ENCODE measurements at places on chromosomes 2 and 18.

- DNase-seq = no peak
These were observed 143.0 kb downstream of the ZNF516 start for GRCh38 chr18:76351961-76352581.

- no peak for DNase-seq
These were observed 103.3 kb upstream of the NCK2 start for GRCh38 chr2:105641389-105641811.

GRCh38 chr18:77365667-77366066, 116.0 kb downstream of the GALR1 start:
- no peak for DNase-seq

GRCh38 chr2:65458999-65459398, 26.6 kb upstream of the SPRED2 start:
- no peak for DNase-seq

- DNase-seq = no peak
These were observed 38.5 kb downstream of the NCK2 start for GRCh38 chr2:105783151-105783738.

GRCh38 chr2:209044307-209044706, 379.5 kb upstream of the MAP2 start:
- no peak for DNase-seq

GRCh38 chr2:208057108-208057507, 31.8 kb upstream of the PLEKHM3 start:
- DNase-seq = no peak

DNA sequence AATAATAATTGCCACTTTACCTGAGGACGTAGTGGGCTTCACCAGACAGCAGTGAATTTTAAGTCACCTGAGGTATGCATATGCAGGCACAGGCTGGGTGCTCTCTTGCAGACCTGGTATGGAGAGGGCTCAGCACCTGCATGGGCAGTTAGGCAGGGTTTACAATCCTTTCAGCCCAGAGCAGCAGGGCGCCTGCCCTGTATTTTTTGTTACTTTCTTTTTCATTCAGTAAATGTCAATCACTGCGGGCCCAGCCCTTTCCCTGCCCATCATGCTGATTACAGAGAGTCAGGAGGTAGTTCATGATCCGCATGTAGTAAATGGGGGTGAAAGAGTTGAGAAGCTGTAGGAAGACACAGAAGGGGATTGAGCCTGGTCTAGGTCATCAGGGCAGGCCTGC, 147.0 kb upstream of the ALPP start:
- no peak for DNase-seq

DNA sequence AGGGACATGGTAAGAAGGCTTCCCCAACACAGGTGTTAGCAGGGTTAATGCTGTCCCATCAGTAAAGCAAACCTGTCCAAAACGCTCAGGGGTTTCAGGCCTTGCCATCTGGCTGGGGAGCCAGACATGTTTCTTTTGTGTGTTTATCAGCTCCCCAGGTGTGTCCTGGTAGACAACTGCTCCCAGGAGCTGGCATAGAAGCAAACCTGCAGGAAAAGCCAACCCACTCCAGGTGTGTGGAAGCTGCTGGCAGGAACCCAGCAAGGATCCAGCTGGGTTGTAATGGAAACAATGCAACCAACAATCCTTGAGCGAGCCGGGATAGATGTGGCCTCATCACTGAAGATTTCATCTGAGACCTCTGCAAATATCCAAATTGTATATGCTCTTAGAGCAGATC, 123.1 kb downstream of the RAB3GAP1 start:
- DNase-seq = no peak

GRCh38 chr2:201049455-201049854, 22.0 kb downstream of the HYCC2 start:
- no peak for DNase-seq

GRCh38 chr2:216632952-216633615, at the start of gene IGFBP2:
Gene IGFBP2, plus strand, starts transcription at chr2:216633420. Its CDS starts 104 bp downstream, at chr2:216633524.
- no peak for DNase-seq

DNA sequence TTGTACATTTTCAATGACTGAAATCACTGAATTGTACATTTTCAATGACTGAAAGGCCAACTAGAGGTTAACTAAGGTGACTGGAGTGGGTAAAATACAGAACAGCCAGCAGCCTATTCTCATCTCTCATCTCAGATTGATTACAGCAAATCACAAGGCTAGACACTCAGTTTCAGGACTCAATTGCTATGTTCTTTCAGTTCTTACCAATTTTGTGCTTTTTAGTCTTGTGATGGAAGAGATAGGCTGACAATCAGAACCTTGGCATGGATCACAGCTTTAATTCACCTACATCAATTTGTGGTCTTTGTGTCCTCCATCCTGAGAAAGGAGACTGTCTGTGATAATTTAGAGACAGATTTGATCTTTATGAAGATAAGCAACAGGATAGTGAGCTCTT, 124.7 kb downstream of the GULP1 start:
- DNase-seq = no peak

GRCh38 chr2:11703700-11704099, 33.7 kb upstream of the NTSR2 start:
- no peak for DNase-seq

GRCh38 chr2:95667480-95667879, 75.7 kb downstream of the TRIM43 start:
- DNase-seq = no peak

DNA sequence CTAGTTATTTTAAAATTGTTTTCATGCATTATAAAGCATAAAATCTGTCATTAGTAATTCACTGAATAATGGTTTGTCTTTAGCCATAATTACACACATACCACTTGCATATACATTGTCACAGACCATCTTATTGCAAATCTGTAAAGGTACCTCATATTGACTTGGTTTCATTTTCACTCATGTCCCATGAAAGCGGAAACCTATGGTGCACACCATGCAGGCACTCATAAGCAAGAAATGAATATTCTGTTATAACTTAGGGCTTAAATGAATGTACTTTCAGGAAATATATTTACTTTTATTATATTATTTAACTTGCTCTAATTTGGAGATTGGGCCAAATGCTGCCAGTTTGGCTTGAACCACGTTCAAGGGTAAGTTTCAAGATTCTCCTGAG, 29.2 kb upstream of the STK17B start:
- DNase-seq = no peak

- no peak for DNase-seq
These were observed 21.3 kb downstream of the PLEK start for GRCh38 chr2:68386365-68386764.

DNA sequence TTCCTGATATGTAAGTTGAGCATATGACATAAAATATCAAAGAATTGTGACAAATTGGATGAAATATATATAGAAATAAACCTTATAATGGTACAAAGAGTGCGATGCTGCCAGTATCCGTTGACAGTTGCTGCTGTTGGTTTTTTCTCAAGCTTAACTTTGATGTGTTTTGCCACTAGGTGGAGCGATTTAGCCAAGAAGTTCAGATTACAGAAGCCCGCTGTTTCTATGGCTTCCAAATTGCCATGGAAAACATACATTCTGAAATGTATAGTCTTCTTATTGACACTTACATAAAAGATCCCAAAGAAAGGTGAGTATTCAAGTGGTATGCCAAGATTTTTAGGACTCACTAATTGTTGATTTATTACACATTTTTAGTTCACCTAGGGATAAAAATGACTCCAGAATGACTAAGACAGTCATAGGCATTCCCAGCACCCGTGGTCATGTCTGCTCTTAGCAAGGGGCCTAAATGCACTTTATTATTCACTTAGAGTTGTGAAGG, 2.1 kb downstream of the RRM2 start:
- DNase-seq = peak; percentile 9

- no peak for DNase-seq
These were observed 770.7 kb upstream of the SLC8A1 start for GRCh38 chr2:41222593-41222992.

GRCh38 chr2:29777161-29777560, 144.2 kb downstream of the ALK start:
- no peak for DNase-seq

DNA sequence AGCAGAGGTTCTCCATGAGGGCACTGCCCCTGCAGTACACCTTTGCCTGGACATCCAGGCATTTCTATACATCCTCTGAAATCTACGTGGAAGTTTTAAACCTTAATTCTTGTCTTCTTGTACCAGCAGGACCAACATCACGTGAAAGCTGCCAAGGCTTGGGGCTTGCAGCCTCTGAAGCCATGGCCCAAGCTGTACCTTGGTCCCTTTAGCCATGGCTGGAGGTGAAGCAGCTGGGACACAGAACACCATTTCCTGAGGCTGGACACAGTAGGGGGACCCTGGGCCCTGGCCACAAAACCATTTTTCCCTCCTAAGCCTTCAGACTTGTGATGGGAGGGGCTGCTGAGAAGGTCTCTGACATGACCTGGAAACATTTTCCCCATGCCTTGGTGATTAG, 32.8 kb upstream of the CCDC141 start:
- DNase-seq = no peak

- DNase-seq = no peak
These were observed 93.0 kb downstream of the STPG4 start for GRCh38 chr2:47061944-47062678.

GRCh38 chr2:217329023-217329431, 469.2 kb upstream of the TNP1 start:
- DNase-seq = no peak

- DNase-seq = no peak
These were observed 4.0 kb upstream of the RAB17 start for GRCh38 chr2:237594514-237594871.

GRCh38 chr2:192206399-192206798, 11.7 kb upstream of the TMEFF2 start:
- no peak for DNase-seq

- DNase-seq = no peak
These were observed 41.9 kb upstream of the ZFP36L2 start for GRCh38 chr2:43268066-43268953.

DNA sequence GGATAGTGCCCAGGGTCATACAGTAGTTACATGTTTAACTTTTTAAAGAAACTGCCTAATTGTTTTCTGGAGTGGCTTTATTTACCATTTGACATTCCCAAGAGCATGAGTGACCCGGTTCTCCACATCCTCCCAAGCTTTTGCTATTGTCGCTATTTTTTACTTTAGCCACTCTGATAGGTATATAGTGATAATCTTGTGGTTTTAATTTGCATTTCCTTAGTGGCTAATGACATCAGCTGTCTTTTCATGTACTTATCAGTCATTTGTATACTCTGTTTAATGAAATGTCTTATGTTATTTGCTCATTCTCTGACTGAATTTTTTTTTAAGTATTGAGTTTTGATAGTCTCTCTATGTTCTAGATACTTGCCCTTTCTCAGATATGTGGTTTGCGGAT, 109.7 kb upstream of the HS6ST1 start:
- no peak for DNase-seq

- no peak for DNase-seq
These were observed 245.2 kb upstream of the GULP1 start for GRCh38 chr2:188046437-188046836.

DNA sequence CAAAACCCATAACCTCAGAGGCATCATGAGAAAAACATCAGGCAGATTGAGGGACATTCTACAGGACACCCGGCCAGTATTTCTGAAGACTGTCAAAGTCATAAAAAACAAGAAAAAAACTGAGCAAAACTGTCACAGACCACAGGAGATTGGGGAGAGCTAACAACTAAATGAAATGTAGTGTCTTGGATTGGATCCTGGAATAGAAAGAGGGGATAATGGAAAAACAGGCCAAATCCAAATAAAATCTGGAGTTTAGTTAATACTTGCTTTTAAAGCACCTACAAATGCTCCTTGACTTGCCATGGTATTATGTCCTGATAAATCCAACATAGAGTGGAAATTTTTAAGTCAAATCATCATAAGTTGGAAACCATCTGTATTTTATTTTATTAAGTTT, 17.6 kb upstream of the CXCR1 start:
- no peak for DNase-seq

DNA sequence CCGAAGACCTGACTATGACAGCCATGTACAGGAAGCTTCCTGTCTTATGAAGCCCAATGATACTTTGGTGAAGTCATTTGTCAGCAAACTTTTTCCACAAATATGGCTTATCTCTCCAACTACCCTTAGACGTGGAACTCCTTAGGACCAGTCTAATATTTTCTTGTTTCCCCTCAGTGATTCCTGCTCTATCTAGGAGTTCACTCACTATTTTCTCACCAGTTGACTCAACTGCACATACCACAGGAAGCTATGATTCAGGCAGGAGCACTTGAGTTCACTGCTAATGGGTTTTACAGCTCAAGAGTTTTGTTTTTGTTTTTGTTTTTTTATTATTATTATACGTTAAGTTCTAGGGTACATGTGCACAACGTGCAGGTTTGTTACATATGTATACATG, 109.3 kb downstream of the ANTXR1 start:
- DNase-seq = no peak

- DNase-seq = no peak
These were observed 458.6 kb downstream of the KCNJ3 start for GRCh38 chr2:155157065-155157464.

DNA sequence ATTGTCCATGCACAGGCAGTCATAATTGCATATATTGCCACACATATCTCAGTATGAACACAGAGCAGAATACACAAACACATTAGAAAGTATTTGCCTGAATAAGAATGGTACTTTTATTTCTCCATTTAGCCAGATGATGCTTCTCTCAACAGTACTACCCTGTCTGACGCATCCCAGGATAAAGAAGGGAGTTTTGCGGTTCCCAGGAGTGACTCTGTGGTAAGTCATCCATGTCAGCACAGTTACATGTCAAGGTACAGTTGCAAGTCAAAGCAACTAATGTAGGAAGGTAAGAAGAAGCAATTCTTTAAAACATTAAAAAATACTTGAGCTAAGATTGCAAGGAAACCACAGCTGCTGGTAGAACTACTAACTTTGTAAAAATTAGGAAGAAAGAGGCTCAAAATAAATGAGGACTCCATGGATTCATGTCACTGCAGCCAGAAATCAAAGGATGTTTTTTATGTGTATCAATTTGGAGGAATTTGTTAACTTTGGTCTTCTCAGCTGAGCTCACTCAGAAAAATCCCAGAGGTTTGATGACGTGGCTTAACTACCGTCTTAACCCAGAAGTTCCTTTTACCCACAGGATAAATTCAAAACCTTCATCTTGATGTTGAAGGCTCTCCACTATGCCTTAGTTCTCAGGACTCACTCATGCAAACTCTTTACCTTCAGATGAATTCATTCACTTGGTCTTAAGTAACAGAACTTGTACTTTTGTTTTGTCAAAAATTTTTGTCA, 130.3 kb downstream of the ARHGAP28 start:
- no peak for DNase-seq

- DNase-seq = no peak
These were observed 74.3 kb upstream of the CYRIA start for GRCh38 chr2:16739778-16740581.

GRCh38 chr18:48723837-48724236, 185.0 kb downstream of the CTIF start:
- no peak for DNase-seq

- DNase-seq = no peak
These were observed 119.6 kb downstream of the FAM210A start for GRCh38 chr18:13606604-13607254.

GRCh38 chr18:52063923-52064322, 276.1 kb upstream of the DCC start:
- DNase-seq = no peak

GRCh38 chr18:65021021-65021420, 729.8 kb upstream of the CDH7 start:
- no peak for DNase-seq

GRCh38 chr2:179521944-179522343, 257.3 kb upstream of the SESTD1 start:
- DNase-seq = no peak

- no peak for DNase-seq
These were observed 326.9 kb upstream of the UBE2E3 start for GRCh38 chr2:180653481-180653880.

GRCh38 chr18:28365411-28365831, 188.5 kb upstream of the CDH2 start:
- no peak for DNase-seq

Measured in activated CD4-positive, CD25-positive, alpha-beta regulatory T cell (primary cell).